ENCODE measurements at places on chromosomes 6 and 20. TPM values are rescaled to one million over a fixed set of nuclear protein-coding genes. Genes with fewer than 3 reads are reported as not detected.

C6orf163 gene
- total RNA-seq = 5.7 TPM

NR2E1 gene
- not detected for total RNA-seq

HIVEP2 gene
- 22.2 TPM for total RNA-seq

ZNF292 gene
- 66.6 TPM for total RNA-seq

VAPB gene
- 26.2 TPM for total RNA-seq

SIRPB1 gene
- total RNA-seq = 1.1 TPM

MUC21 gene
- not detected for total RNA-seq

WFDC8 gene
- total RNA-seq = not detected

PLN gene
- not detected for total RNA-seq

SRSF12 gene
- total RNA-seq = not detected

WFDC10B gene
- not detected for total RNA-seq

DNA sequence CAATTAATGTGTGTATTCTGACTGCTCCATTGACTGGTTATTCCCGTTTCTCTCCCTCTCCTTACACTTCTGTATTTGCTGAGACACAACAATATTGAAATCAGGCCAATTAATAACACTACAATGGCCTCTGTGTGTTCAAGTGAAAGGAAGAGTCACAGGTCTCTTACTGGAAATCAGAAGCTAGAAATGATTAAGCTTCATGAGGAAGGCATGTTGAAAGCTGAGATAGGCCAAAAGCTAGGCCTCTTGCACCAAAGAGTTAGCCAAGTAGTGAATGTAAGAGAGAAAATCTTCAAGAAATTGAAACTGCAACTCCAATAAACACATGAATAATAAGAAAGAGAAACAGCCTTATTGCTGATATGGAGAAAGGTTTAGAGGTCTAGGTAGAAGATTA, 489.5 kb upstream of the CITED2 start:
- DNase-seq = no peak

- DNase-seq = no peak
These were observed 159.1 kb downstream of the PKHD1 start for GRCh38 chr6:51928320-51928719.

DNA sequence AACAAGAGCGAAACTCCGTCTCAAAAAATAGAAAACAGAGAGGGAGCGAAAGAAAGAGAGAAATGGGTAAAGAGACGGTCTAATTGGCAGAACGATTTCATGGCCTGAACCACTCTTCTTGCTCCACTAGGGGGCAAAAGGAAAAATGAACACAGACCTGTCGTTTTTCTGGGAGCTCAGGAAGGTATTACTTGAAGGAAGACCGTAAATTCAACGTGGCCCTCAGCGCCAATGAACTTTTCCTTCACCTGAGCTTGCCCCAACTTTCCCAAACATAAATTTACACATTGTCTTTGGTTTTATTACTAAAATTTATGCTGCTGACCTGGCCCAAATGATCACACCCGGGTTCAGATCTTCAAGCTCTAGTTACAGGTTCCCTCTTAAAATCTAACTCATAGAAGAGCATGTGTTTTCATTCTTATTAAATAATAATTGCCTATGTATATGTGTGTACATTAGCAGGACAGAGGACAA, 67.3 kb downstream of the ATP9A start:
- no peak for DNase-seq

GRCh38 chr20:52290569-52290968, 99.0 kb upstream of the ZFP64 start:
- no peak for DNase-seq

GRCh38 chr20:51338692-51339440, 203.7 kb downstream of the NFATC2 start:
- no peak for DNase-seq

GRCh38 chr20:63006540-63007359, at the start of gene BHLHE23:
TSS of gene BHLHE23 (minus strand) at chr20:63006964. CDS start at chr20:63006774, 190 bp downstream.
- DNase-seq = peak; percentile 44

DNA sequence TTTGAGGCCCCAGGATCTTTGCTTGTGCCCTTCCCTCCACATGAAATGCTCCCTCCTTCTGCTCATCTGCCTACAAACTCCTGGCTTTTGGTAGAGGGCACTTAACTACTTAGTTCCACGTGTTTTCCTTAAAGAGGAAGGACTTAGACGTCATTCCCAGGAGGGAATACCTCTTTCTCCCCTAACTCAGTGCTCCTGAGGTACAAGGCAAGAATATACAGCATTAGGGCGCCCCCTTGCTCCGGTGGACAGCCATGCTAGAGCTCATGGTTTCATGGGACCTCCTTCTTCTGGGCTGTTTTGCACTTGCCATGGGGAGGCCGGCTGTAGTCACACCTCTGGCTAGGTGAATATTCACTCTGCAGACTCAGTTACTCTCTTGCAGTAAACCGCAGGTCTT, 93.8 kb upstream of the LY86 start:
- peak; percentile 34 for DNase-seq

DNA sequence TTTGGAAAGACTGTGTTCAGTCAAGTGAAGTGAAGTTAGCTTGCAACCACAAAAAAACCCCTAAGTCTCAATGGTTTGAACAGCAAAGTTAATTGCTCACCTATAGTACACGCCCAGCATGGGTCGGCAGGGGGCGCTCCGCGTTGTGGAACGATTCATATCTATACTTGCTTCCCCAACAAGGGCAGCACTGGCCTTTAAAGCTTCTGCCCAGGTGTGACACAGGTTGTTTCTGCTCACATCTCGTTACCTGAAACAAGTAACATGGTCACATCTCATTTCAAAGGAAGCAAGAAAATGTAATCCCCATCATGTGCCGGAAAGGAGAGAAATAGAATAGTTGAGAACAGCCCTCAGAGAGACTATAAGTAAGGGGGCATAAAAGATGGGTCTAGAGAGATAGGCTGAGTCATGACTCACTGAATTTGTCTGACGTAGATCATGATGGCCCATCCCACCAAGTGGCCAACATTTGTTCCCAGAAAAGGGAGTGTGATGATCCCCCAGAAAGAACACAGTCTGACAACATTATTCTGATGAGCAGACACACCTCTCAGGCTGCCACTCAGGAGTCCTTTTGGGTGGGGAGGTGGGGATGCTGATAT, 29.0 kb downstream of the HNF4A start:
- peak; percentile 66 for DNase-seq

GRCh38 chr20:13554706-13555105, 84.0 kb downstream of the TASP1 start:
- DNase-seq = no peak

GRCh38 chr6:170423814-170424603, 117.5 kb downstream of the FAM120B start:
- DNase-seq = no peak

GRCh38 chr6:44940367-44940766, 387.8 kb upstream of the RUNX2 start:
- no peak for DNase-seq

- no peak for DNase-seq
These were observed 152.1 kb upstream of the RNF24 start for GRCh38 chr20:4167261-4168021.

DNA sequence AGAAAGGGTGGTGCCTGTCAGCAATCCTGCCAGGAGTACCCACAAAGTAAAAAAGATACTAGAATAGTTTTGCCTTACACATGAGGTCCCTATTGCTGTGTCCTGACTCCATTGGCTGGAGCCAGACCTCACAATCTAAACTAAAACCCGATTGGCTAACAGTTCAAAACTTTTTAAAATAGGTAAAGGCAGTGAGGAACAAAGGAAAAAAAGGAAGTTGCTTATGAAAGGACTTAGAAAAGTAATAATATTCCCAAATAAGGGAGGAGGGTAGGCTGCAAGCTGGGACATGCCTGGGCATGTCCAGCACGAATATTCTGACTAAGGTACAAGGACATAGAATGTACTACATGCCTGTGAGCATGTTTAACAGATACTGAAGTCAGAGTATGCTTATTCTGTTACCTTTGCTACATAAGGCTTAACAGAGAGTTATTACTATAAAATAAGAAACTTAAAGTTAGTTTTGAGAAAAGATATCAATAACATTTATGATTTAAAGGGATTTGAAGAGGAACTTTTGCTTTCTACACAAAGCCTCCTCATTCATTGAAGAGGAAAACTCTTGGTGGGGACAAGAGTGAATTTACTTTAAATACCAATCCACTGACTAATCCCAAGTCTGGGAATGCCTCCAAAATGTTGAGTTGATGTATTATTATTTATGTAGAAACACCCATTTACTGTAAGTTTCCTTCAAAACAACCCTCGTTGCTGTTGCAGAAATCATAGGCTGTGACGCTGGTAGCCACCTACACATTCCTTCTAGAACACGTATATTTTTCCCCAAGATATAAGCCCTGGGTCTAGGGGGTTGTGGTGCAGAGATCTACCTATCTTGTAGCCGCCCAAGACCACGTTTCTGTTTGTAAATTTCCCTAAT, 8.2 kb upstream of the MTHFD1L start:
- DNase-seq = no peak

- no peak for DNase-seq
These were observed 545.6 kb downstream of the QKI start for GRCh38 chr6:163960128-163960527.

DNA sequence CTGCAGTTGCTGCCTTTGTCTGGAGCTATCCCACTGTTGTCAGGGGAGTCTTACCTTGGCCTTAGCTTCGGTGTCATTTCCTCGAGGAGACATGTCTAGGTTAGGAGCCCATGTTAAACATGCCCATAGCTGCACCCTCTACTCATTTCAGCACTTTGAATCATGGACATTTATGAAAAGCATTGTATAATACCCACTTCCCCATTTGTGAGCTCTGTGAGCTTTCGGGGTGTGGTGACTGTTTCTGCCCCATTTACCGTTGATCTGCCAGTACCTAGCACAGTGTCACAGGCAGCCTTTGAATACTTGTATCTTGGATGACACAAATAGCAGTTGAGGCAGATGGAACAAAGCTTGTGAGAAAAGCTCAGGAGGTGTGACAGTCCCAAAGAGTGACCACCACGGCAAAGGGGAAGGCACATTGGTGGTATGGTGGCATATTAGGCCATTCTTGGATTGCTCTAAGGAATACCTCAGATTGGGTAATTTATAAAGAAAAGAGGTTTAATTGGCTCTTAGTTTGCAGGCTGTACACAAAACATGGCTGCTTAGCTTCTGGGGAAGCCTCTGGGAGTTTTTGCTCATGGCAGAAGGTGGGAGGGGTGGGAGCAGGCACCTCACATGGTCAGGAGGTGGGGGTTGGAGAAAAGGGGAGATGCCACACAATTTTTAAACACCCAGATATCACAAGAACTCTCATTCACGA, 42.0 kb downstream of the JARID2 start:
- DNase-seq = peak; percentile 19

- DNase-seq = no peak
These were observed 374.9 kb upstream of the NOX3 start for GRCh38 chr6:155830531-155830930.

- no peak for DNase-seq
These were observed 467.1 kb upstream of the EPHA7 start for GRCh38 chr6:93886416-93886815.

GRCh38 chr6:158780988-158781691, 38.0 kb downstream of the EZR start:
- DNase-seq = no peak

DNA sequence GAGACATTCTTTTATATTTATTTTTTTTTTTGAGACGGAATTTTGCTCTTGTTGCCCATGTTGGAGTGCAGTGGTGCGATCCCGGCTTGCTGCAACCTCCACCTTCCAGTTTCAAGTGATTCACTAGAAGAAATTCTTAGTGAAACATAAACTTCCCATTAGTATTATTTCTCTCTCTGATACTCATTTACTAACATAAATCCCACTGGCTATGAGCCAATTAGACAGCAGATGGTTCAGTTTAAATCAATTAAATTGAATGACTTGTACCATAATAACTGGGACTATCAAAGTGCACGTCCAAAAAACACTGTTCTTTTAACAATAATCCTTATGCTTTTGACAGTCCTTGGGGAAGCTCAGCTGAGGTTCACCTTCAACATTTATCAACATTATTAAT, 111.2 kb upstream of the PTCHD4 start:
- no peak for DNase-seq

DNA sequence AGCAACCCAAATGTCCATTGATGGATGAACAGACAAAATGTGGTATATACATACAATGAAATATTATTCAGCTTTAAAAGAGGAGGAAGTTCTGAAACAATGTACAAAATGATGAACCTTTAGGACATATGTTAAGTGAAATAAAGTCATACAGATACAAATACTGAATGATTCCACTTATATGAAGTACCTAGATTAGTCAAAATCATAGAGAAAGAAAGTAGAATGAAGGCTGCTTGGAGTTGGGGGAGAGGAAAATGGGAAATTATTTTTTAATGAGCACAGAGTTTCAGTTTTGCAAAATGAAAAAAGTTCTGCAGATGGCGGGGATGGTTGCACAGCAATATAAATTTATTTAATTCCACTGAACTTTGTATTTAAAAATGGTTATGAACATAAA, 12.4 kb downstream of the COL19A1 start:
- no peak for DNase-seq

GRCh38 chr6:126300735-126301134, 39.2 kb upstream of the CENPW start:
- no peak for DNase-seq

DNA sequence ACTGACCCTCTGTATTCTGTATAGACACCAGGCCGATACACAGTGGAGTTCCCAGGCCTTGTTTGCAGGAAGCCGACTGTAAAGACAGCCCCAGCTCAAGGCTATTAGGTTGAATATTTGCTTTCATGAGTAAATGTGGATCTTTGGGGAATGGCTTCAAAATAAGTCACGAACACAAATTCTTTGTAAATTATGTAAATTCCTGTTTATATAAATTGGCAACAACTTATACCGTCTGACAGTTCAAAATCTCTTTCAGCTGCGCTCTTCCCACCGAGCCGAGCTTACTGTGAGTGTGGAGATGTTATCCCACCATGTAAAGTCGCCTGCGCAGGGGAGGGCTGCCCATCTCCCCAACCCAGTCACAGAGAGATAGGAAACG, 24.7 kb downstream of the EDN3 start:
- no peak for DNase-seq

- DNase-seq = no peak
These were observed 30.9 kb upstream of the NEDD9 start for GRCh38 chr6:11263291-11263775.

DNA sequence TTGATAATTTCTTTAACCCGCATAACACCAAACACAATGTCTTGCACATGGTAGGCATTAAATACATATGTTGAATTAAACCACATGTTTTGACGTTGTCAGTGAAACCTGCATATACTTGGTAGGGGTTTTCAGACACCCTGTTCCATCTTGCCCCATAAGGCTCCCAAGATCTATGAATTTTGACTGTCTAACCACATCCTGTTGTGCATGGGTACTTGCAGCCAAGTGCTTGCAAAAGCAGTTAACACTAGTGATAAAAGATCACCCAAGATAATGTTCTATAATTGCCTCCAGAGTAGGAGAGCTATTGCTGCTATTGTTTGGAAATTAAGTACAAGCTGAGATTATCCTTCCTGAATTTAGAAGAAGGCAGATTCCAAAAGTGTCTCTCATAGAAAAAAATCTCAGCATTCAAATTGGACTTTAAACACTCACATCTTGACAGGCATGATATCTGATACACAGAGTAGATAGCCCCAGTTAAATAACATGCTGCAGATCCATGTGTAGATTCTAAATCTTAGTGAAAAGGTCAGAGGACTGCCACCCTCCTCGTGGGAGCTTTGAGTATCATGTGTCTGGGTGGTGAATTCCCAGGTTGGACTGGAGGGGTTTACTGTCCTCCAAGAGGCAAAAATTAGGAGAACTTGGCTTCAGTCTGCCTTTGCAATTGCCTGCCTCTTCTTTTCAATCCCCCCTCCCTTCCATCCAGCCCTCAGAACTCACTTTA, 25.8 kb upstream of the CCN6 start:
- no peak for DNase-seq
